ENCODE measurements at places on chromosomes 5 and 9. TPM values are rescaled to one million over a fixed set of nuclear protein-coding genes. Genes with fewer than 3 reads are reported as not detected.

The MGAT1 gene
- total RNA-seq = 136 TPM

The CCNI2 gene
- not detected for total RNA-seq

The SLC6A3 gene
- total RNA-seq = 0.15 TPM

The SPATA31C1 gene
- total RNA-seq = 0.21 TPM

The STPG3 gene
- total RNA-seq = not detected

The SPAAR gene
- 0.29 TPM for total RNA-seq

DNA sequence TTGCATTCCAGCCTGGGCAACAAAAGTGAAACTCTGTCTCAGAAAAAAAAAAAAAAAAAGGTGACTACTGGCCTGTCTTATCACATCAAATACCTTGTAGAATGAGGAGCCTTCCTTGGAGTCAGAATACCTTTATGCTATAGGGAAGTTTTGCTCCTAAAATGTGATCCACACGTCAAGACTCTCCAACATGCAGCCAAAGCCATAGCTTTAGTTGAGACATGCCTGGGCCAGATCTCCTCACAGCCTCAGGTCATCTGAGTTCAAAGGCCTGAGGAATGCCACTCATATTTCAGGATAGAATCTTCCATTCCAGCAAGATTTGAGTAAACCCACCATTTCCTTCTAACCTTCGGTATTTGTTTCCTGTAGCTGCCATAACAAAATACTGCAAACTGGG lies 13.7 kb upstream of the SOWAHA start:
- H3K36me3 ChIP-seq = no peaks in the 10 kb centered on the region
- no peak overlapping the region for H3K4me3 ChIP-seq
- DNase-seq = no peak
- H3K27ac ChIP-seq = no peak overlapping the region
- no peaks in the 10 kb centered on the region for H3K27me3 ChIP-seq

DNA sequence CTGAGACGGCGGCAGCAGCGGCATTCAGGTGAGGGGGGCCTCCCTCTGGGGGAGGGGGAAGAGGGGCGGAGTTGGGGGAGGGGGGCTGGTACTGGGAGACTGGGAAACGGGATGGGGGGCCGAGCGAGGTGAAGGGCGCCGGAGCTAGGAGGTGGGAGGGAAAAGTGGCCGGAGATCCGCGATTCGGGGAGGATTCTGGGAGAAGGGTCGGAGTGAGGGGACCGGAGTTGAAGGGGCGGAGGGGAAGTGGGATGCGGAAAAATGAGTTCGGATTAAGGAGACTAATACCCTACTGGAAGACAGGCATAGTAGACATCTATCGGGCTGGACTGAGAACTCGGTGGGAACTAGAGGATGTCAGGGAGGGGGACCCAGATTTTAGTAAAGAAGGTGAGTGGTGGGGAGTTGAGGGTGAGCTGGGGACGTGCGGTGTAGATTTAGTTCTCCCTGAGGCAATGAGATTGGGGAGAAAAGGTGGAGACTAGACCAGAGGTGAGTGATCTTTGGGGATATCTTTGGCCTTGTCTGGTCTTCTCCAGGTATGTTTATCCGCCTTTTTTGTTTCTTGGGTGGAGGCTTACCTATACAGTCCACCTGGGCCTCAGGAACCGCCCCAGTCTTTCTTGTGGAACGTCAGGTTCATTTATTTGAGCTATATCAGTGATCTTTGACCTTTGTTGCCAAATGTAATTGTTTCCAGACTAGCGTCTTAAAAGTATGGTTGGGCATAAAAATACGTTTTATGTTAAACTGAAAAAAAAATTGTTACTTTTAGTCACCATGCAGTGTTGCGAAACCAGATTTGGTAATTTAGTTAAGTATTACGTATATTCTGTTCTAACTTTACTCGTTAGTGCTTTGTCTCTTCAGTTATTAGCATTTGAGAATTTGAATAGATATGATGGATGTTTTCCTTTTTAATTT lies 632 bp downstream of the UBAP1 start:
- DNase-seq = peak; percentile 19
- peak overlapping the region; percentile 95 for H3K27ac ChIP-seq
- H3K4me1 ChIP-seq = no peaks in the 10 kb centered on the region
- H3K27me3 ChIP-seq = no peaks in the 10 kb centered on the region

- H3K27ac ChIP-seq = peak overlapping the region; percentile 94
- no peaks in the 10 kb centered on the region for H3K36me3 ChIP-seq
- peaks cover 26% of the 10 kb centered on the region for H3K4me1 ChIP-seq
- no peaks in the 10 kb centered on the region for H3K27me3 ChIP-seq
Measured at GRCh38 chr9:70076678-70077077, 33.0 kb downstream of the MAMDC2 start.

GRCh38 chr5:89276566-89277305 lies 393.8 kb upstream of the MEF2C start:
- H3K4me1 ChIP-seq = no peaks in the 10 kb centered on the region
- H3K27ac ChIP-seq = no peak overlapping the region
- no peak overlapping the region for H3K4me3 ChIP-seq
- no peak for DNase-seq

DNA sequence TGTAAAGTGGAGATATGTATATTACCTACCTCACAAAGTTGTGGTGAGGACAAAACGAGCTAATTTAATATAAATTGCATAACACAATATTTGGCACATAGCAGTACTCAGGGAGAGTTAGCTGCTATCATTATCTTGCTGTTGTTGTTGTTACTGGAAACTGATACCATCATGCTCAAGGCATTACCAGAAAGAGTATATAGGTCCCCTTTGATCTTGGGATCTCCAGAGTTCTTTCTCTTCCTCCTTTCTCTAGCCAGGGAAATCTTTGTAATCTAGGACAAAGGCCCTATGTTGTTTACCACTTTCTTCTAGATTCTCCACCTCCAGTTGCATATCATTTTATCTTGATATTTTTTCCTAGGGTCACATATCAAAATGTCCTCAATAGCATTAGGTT lies 114.8 kb upstream of the RASA1 start:
- no peak overlapping the region for H3K27ac ChIP-seq
- H3K4me1 ChIP-seq = no peaks in the 10 kb centered on the region
- H3K36me3 ChIP-seq = no peaks in the 10 kb centered on the region
- no peak overlapping the region for H3K4me3 ChIP-seq
- no peaks in the 10 kb centered on the region for H3K27me3 ChIP-seq
- DNase-seq = no peak

- no peaks in the 10 kb centered on the region for H3K4me1 ChIP-seq
- no peak overlapping the region for H3K27ac ChIP-seq
- no peak overlapping the region for H3K4me3 ChIP-seq
- H3K27me3 ChIP-seq = no peaks in the 10 kb centered on the region
- DNase-seq = no peak
- no peaks in the 10 kb centered on the region for H3K36me3 ChIP-seq
Measured at GRCh38 chr5:37957218-37957617, 117.4 kb upstream of the GDNF start.

- no peak for DNase-seq
- no peaks in the 10 kb centered on the region for H3K36me3 ChIP-seq
- H3K27ac ChIP-seq = no peak overlapping the region
- no peaks in the 10 kb centered on the region for H3K27me3 ChIP-seq
- H3K4me1 ChIP-seq = no peaks in the 10 kb centered on the region
Measured at GRCh38 chr9:92094655-92095054, 20.6 kb downstream of the SPTLC1 start.

DNA sequence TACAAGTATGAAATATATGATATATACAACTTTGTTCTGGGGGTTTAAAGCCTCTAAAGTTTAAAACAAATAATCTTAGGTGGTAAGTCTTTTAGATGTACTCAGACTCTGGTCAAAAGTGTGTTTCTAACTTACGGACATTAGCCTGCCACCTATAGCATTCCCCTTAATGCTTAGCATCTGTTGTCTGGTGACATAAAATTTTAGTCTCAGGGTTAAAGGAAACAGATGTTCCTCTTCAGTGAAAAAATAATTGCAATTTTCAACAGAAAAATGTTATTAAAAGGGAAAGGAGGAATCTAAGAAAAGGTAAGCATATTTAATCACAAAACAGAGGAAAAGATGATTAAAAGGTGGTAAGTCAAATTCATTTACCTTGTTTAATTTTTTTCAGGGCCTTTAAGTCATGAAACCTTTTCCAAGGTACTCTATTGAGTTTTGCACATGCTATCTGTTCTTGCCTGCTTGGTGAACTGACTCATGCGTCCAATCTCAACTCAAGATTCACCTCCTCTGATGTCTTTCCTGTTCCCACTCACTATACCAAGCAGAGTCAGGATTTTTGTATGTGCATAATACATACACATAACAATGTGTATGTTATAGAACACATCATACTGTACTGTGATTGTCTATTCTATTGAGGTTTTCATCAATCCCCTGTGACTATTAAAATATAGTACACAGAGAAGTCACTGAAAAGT lies 7.9 kb downstream of the TMEM167A start:
- no peaks in the 10 kb centered on the region for H3K36me3 ChIP-seq
- no peak overlapping the region for H3K4me3 ChIP-seq
- H3K27me3 ChIP-seq = no peaks in the 10 kb centered on the region
- DNase-seq = no peak

GRCh38 chr5:6469836-6470235 lies 21.2 kb downstream of the UBE2QL1 start:
- no peak overlapping the region for H3K4me3 ChIP-seq
- no peaks in the 10 kb centered on the region for H3K27me3 ChIP-seq
- no peaks in the 10 kb centered on the region for H3K4me1 ChIP-seq
- H3K36me3 ChIP-seq = no peaks in the 10 kb centered on the region
- DNase-seq = no peak
- H3K27ac ChIP-seq = no peak overlapping the region

GRCh38 chr5:174533751-174534241 lies 190.6 kb upstream of the MSX2 start:
- DNase-seq = no peak
- H3K36me3 ChIP-seq = no peaks in the 10 kb centered on the region
- no peaks in the 10 kb centered on the region for H3K27me3 ChIP-seq

DNA sequence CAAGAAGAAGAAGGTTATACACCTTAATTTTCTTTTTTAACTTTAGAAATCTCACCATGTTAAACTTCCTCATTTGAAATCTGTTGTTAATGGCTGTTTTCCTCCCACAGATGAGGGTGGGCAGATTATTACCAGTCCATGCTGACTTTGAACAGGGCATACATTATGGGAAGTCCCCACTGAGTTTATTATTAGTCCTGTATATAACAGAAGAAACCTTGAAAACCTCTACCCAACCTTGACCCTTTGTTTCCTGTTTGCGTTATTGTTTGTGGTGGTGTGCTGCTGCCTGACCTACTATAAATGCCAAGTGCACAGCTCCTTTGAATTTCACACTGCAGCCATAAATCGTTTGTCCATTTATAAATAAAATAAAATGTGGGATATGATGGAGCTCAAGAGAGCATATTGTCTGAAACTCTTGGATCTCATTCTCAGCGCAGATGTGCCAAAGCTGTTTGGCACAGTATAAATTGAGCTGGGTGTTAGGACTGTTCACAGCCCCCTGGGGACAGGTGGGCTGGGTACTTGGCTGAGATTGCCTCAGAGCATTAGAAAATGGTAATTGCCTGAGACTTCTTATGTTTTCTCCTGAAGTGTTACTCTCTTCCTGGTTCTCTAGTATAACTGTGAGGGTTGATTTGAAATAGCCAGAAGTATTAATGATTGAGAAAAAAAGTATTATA lies 139.6 kb downstream of the SPATA31D1 start:
- H3K27ac ChIP-seq = peak overlapping the region; percentile 41
- no peaks in the 10 kb centered on the region for H3K27me3 ChIP-seq
- no peak overlapping the region for H3K4me3 ChIP-seq
- no peak for DNase-seq

GRCh38 chr9:100667448-100667847 lies 89.6 kb downstream of the CAVIN4 start:
- no peaks in the 10 kb centered on the region for H3K4me1 ChIP-seq
- no peaks in the 10 kb centered on the region for H3K27me3 ChIP-seq
- H3K27ac ChIP-seq = no peak overlapping the region
- DNase-seq = no peak
- no peaks in the 10 kb centered on the region for H3K36me3 ChIP-seq

- DNase-seq = peak; percentile 61
- H3K4me3 ChIP-seq = no peak overlapping the region
- H3K27me3 ChIP-seq = no peaks in the 10 kb centered on the region
- peaks cover 25% of the 10 kb centered on the region for H3K4me1 ChIP-seq
Measured at GRCh38 chr5:32507738-32508434, 63.3 kb upstream of the ZFR start.

GRCh38 chr5:95132096-95132495 lies 152.8 kb downstream of the MCTP1 start:
- no peak overlapping the region for H3K27ac ChIP-seq
- H3K36me3 ChIP-seq = no peaks in the 10 kb centered on the region
- no peak for DNase-seq
- no peaks in the 10 kb centered on the region for H3K27me3 ChIP-seq
- no peak overlapping the region for H3K4me3 ChIP-seq
- H3K4me1 ChIP-seq = no peaks in the 10 kb centered on the region
